ENCODE measurements at places on chromosomes 6 and 20.

DNA sequence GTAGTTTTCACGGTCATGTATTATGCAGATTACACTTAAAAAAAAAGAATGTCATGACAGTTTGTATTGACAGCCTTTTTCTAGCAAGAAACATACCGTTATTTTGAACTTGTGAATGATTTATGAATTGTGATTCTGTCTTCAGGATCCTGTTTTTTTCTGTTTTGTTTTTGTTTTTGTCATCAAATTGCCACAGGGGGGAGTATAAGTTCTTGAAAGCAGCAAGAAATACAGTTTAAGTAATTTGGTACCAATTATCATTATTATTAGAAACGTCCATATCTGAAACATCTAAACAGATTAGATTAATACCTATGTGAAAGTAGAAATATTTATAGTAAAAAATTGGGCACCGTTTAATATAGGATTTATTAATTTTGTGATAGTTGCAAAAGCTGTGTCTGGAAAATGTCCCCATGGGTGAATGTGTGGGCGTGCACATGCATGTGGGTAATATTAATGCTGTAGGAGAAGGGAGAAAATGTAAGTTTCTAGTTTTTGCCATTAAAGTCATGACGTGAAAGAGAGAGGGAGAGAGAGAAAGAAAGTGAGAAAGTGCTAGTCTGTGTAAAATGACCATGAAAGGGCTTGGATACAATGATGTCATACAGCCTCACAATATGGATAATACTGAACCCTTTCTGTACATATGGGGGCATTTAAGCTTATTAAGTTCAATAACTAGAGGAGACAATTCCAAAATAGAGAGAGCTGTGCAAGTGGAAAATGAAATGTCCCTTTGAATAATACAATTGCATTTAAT lies 9.4 kb upstream of the CCN2 start:
- no peak for DNase-seq

DNA sequence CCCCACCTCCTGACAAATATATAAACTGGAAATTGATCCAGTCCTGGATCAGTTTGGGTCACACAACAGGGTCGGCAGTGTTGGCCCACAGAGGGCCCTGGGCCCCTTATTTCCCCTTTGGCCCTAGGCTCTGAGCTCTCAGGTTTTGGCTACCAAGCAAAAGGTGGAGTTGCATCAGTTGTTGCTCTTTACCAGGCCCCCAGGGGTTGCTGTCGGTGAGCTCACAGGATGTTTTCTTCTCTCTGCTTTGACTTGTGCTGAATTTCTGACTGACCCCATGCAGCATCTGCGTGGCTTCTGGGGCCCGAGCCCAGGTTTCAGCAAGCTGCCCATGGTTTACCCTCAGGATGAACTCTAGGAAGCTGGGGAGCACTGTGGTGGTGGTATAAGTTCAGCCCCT lies 44.6 kb downstream of the PPARD start:
- no peak for DNase-seq

DNA sequence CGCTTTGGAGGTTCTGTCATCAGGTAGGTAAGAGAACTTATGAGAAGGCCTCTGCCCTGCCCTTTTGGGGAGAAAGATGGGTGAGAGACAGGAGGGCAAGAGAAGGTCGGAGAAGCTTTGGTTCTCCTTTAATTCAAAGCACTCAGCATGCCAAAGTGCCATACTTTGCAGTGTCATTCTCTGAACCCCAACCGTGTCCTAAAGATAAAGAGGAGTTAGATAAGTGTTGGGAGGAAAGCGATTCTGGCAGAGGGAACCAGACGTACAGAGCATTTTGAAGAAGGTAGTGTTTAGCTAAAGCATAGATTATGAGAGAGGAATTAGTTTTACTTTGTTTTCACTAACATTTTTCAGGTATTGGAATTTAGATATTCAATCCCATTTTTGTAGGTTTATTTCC lies 40.3 kb downstream of the NKAIN2 start:
- DNase-seq, result no peak

- no peak for DNase-seq
These were observed 7.7 kb downstream of the GNMT start for GRCh38 chr6:42968126-42968701.

DNA sequence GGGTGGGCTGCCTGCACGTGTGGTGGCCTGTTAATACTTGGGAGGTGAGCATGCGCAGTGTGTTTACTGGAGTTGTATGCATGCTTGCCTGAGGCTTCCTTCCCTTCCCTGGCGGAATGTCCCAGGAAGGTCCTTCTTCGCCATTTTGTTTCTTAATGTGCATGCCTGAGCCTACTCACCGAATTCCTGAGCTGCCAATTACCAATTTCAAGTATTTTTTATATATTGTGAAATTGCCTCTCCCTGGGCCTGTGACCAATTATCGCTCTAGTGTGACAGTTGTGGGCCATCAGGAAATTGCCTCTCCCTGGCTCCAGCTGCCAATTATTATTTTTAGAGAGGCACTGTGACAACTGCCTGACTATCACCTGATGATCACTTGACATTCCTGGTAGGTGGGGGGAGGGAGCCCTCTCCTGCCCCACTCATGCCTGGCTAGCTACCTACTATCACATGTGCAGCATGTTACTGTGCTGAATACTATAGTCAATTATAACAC lies 70.0 kb downstream of the FAM50B start:
- DNase-seq, result no peak
